ENCODE measurements at places on chromosomes 1 and 21.

- peak; percentile 83 for DNase-seq
Observed at GRCh38 chr1:110106013-110106941, 6.0 kb upstream of the UBL4B start.

GRCh38 chr1:212355230-212355969, 59.3 kb downstream of the PACC1 start:
- no peak for DNase-seq

- no peak for DNase-seq
Observed at GRCh38 chr21:34715518-34715917, 46.7 kb downstream of the CLIC6 start.

GRCh38 chr1:216113181-216113580, 310.1 kb downstream of the USH2A start:
- DNase-seq: no peak

- DNase-seq: peak; percentile 24
Observed at GRCh38 chr1:1907098-1907736, 7.8 kb upstream of the CALML6 start.

- peak; percentile 97 for DNase-seq
Observed at GRCh38 chr1:191582169-191582568, 576.1 kb upstream of the RGS18 start.

GRCh38 chr1:15388201-15388880, 21.3 kb upstream of the EFHD2 start:
- no peak for DNase-seq

DNA sequence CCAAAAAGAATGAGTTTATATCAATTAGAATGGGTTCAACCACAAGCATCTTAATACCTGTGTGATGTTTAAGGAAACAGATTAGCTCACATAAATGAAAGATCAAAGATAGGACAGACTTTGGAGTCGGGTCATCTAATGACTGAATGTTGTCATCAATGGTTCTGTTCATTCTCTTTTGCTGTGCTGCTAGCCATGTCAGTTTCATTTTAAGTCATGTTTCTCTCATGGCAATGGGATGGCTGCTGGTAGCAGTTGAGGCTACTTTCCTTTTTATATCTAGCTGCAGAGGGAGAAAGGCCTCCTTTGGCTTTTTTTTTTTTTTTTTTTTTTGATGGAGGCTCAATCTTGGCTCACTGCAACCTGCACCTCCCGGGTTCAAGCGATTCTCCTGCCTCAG, 86.9 kb upstream of the SPAG17 start:
- DNase-seq: no peak

GRCh38 chr1:10225573-10225972, 15.2 kb downstream of the KIF1B start:
- DNase-seq: no peak

GRCh38 chr1:98143403-98143802, 222.6 kb upstream of the DPYD start:
- DNase-seq: no peak

DNA sequence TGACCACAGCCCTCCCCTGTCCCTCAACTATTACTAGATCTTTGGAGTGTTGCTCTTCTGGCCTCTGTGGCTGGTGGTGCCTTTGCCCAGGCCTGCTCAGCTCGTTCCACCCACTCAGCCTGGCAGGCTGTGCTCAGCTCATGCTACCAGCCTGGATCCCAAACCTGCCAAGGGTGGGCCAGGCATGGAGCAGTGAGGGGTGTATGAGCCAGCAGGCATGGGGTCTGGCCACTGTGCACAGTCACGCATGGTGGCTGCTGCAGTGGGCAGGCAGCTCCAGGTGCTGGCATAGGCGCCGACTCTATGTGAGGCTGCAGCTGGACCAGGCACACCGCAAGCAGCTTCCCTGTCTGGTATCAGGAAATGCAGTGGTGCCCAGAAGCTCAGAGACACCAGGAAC, 449.9 kb downstream of the MATN1 start:
- DNase-seq: no peak

GRCh38 chr1:7043719-7044535, 258.7 kb downstream of the CAMTA1 start:
- DNase-seq: no peak

- peak; percentile 90 for DNase-seq
Observed at GRCh38 chr1:40508375-40509341, at the start of gene EXO5. EXO5 (plus strand) TSS chr1:40508767; CDS start chr1:40514545, 5,778 bp downstream.

- DNase-seq: no peak
Observed at GRCh38 chr1:156894001-156894400, 483 bp downstream of the PEAR1 start.

DNA sequence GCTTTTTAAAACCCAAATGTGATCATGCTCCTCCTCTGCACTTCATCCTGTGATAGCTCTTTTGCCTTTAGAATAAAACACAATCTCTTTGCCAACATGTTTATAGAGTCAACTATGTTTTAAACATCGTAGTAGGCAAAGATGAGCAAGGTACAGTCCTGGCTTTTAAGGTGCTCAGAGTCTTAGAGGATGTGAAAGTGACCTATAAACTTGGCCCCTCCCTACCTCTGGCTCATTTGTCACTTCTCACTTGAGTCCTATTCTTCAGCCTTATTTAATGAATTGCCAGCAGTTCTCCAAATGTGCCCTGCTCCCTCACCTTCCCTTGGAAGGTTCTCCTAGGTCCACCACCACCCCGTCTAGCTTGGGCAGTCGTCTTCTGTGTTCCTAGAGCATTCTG, 617.0 kb upstream of the NR5A2 start:
- DNase-seq: no peak

DNA sequence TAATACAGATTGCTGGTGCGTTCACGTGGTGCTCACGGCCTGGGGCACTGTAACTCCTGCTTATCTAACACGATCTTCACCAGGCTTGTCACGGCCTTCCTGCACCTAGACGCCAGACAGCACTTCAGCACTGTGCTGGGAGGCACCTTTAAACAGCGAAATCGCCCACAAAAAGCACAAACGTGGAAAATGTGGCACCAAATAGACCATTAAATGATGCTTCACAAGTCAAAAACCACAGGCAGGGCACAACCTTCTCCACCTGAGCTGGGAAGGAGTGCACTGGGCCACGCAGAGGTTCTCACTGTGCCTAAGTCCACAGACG, 20.0 kb downstream of the IBA57 start:
- no peak for DNase-seq
